ENCODE measurements at places on chromosomes 16 and 17. TPM values are rescaled to one million over a fixed set of nuclear protein-coding genes. Genes with fewer than 3 reads are reported as not detected.
A peak's percentile ranks its signal among the peaks of the same experiment; 100 is the strongest.

GRCh38 chr16:75965504-75966374, 239.4 kb upstream of the CPHXL start:
- H3K4me3 ChIP-seq, result no peak overlapping the region
- no peaks in the 10 kb centered on the region for H3K36me3 ChIP-seq
- DNase-seq, result no peak

DNA sequence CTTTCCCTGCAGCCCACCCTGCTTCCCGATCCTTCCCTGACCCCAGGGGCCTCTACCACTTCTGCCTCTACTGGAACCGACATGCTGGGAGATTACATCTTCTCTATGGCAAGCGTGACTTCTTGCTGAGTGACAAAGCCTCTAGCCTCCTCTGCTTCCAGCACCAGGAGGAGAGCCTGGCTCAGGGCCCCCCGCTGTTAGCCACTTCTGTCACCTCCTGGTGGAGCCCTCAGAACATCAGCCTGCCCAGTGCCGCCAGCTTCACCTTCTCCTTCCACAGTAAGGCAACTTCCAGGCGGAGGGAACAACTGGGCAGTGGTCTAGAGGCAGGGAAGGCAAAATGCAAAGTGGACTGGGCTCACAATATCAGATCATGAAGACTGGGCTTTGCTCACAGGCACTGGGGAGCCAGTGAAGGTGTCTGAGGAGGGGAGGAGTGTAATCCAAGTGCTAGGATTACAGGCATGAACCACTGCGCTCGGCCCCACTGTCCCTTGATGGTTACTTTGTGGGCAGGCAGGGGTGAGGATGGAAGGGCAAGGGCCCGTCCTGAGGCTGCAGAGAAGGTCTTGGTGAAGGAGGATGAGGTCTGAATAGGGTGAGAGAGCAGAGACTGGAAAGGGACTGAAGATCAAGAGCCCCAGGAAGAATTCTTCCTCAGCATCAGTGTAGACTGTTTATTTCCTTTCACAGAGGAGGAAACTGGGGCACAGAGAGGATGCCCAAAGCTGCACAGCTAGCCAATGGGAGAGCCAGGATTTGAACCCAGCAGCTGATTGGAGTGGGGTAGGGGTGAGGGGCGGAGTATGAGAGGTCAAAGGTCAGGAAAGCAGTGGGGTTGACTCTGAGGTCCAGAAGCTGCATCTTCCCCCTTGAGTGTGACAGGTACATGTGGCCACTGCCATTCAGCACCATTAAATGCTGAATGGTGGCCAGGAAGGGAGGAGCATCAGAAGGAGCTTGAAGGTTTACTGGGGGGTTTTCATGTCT, 16.5 kb upstream of the ADGRG3 start:
- no peak for DNase-seq
- no peaks in the 10 kb centered on the region for H3K27me3 ChIP-seq
- H3K4me1 ChIP-seq, result no peaks in the 10 kb centered on the region
- no peaks in the 10 kb centered on the region for H3K36me3 ChIP-seq
- H3K4me3 ChIP-seq, result no peak overlapping the region

DNA sequence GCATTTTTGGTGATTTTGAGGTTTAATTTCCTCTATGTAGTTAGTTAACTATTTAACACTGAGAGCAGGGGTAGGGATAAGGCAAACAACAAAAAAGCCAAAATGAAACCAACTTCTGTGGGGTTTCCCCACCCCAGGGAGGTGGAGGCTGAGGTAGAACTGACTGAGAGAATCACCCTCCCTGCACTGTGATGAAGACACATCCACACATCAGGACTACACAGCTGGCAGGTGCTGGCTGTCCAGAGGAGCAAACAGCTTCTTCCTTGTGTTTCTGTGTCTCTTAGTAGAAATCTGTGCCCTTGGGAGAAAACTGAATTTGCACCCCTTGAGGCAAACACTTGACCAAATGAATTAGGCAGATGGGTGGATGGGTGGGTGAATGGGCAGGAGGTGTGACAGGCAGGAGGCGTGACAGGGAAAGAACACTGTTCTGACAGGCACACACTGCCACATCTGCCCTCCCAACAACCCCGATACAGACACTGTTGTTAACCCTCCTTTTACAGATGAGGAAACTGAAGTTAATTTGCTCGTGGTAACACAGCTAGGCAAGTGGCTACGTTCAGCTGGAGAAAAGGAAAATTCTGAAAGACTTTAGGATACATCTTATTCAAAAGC, 62.9 kb upstream of the AMZ2 start:
- no peak for DNase-seq
- H3K27me3 ChIP-seq, result no peaks in the 10 kb centered on the region
- no peak overlapping the region for H3K27ac ChIP-seq
- H3K4me3 ChIP-seq, result no peak overlapping the region
- no peaks in the 10 kb centered on the region for H3K36me3 ChIP-seq
- H3K4me1 ChIP-seq, result no peaks in the 10 kb centered on the region

Gene SLC25A39
- total RNA-seq, result 36.4 TPM

DNA sequence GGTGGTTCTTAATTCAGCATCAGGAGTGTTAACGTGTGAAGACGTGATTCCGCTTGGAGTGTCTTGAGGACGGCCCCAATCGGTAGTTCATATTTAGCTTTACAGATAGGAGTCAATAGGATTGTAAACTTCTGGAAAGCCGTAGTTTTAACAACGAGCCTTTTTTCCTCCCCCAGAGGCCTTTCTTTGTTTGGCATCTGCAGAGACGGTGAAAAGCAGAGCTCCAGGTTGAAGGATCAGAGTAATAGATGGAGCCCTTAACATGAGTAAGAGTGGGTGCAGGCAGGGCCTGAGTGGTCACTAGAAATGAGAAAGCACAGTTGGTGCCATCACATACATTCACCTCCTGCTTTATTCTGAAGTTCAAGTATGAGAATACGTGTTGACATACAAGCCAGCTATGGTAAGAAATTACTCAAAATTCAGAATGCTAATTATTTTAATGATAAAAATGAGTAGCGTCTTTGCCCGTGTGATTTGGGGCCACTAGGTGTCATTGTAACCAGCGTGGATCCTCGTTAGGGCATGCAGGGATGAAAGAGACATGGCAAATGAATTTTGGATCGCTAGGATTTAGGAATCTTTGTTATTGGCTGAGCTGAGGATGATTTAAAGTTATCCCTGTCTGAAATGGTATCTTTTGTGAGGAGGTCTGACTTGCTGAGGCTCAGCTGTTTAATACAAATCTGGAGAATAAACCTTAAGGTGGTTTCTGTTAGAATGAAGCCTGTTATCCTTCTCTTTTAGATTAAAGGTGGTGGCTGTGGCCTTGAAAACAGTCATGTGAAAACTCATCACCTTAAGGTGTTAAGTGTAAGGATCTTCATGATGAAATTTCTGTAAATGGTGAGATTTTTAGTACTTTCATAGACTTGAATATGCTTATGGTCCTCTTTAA, 18.6 kb downstream of the PRCD start:
- DNase-seq, result no peak
- no peaks in the 10 kb centered on the region for H3K27me3 ChIP-seq
- H3K4me3 ChIP-seq, result peak overlapping the region; percentile 82
- H3K4me1 ChIP-seq, result peaks cover 62% of the 10 kb centered on the region

DNA sequence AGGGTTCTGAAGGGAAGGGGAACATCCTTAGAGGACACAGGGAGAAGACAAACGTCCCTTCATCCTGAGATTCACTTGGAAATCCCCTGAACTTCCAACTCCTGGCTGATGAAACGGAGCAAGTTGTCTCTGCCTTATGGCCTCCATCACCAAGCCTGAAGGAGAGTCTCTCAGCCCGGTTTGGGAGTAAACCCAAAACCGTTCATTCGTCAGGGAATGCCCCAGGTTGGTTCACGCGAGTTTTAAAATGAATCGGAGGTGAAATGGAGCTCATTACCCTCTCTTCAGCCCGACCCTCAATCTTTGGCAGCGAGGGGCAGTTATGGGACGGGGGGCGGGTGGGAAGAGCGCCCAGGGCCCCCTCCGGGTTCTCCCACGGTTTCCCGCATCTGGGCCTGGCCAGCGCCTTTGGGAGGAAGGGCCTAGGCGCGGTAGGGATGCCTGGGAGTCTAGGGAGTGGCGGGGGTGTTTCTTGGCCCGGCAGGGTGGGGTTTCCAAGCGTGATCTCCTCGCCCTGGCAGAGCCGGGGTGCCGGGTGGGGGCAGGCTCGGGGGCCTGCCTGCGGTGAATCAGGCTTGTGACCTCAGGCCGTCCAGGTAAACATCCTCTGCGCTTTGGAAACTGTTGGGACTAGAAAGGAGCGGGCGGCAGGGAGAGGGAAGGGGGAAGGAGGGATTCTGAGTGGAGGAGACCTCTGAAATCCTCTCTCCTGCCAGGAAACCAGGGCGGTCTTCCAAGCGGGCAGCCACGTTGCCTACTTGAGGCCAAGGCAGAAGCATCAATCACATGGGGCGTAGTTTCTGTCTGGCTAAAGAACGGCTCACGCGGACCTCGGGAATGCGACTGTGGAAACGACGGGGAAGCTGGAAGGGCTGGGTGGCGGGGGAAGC, 24.1 kb upstream of the HOXB13 start:
- no peaks in the 10 kb centered on the region for H3K4me1 ChIP-seq
- DNase-seq, result no peak
- H3K36me3 ChIP-seq, result no peaks in the 10 kb centered on the region
- H3K27ac ChIP-seq, result no peak overlapping the region

Gene CACNA1G
- total RNA-seq, result 0.24 TPM

DNA sequence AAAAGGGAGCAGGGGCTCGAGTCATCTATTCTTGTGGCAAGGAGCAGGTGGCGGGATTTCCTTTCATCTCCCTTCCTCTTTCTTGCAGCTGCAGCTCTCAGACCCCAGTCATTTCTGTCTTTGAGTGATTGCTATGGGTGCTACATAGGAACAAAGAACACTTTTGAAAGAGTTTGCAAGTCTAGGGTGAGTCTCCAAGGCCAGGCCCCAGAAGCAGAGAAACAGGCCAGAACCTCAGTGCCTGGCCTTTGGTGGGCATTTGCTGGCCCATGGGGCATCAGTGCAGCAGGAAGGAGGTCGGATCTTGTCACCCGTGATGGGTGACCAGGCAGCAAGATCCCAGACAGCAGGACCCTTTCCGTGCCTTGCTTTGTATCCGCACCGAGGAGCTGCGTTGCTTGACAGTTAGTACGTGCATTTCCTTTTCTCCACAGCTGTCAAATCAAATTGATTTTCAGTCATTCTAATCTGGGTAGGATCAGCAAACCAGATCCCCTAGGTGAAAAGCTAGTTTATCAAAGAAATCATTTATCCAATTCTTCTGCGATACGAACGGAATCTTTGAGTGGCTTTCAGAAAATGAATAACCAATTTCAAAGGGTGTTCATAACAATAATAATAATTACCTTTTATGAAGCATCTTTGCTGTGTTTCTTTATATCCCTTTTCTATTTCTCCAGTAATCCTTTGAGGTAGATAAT, 244.6 kb upstream of the MAF start:
- no peak for DNase-seq
- no peaks in the 10 kb centered on the region for H3K36me3 ChIP-seq
- H3K4me3 ChIP-seq, result no peak overlapping the region

Gene IL34
- 6.5 TPM for total RNA-seq

GRCh38 chr17:58539698-58540097, 25.3 kb upstream of the MTMR4 start:
- DNase-seq, result no peak
- H3K27ac ChIP-seq, result no peak overlapping the region
- no peaks in the 10 kb centered on the region for H3K36me3 ChIP-seq
- H3K4me3 ChIP-seq, result no peak overlapping the region
- no peaks in the 10 kb centered on the region for H3K27me3 ChIP-seq

DNA sequence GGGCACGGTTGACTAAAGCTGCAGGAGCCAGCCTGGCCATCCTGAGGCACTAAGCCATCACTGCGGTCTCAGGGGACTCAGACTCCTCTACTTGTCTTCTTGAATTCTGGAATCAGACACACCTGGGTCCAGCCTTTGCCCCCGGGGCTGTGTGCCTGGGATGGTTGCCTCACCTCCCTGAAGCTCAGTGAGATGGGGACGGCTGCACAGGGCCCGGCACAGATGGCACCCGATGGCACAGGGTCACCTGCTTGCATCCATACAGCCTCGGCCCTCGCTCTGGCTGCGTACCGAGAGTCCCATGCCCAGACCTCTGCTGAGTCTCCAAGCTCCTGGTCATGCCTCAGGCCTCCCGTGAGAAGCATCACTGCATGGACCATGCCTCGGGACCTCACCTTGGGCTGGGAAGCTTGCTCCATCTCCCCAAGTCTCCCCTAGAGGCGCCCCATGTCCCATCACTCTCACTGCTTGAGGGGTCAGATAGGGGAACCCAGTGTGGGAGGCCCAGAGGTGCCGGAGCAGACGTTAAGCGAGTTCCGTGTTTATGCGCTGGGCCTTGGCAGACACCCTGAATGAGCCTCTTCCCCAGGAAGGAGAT, 316.3 kb downstream of the SEC14L1 start:
- peaks cover 23% of the 10 kb centered on the region for H3K4me1 ChIP-seq
- H3K27ac ChIP-seq, result no peak overlapping the region
- no peaks in the 10 kb centered on the region for H3K27me3 ChIP-seq

Gene NAGS
- total RNA-seq, result 0.20 TPM

GRCh38 chr17:43931062-43931571, 11.2 kb downstream of the PPY start:
- no peak for DNase-seq
- H3K27me3 ChIP-seq, result no peaks in the 10 kb centered on the region
- H3K36me3 ChIP-seq, result no peaks in the 10 kb centered on the region
- no peak overlapping the region for H3K27ac ChIP-seq
- H3K4me1 ChIP-seq, result no peaks in the 10 kb centered on the region
- no peak overlapping the region for H3K4me3 ChIP-seq

DNA sequence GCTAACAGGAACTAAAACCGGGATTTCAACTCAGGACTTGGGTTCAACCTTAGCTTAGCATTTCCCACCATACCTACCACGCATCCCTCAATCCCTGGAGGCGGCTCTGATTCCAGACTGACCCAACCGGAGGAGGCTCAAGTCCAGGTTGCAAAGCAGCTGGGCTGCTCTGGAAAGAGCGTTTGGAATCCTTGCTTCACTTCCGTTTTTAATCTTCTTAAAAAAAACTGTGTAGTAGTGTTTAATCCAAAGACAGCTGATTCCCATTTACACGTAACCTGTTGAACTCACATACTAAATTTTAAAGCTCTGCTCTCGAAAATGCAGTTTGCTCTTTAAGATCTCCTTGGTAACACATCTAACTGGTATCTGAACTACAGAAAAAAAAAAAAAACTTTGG, 50.0 kb downstream of the NXN start:
- H3K4me1 ChIP-seq, result peaks cover 47% of the 10 kb centered on the region
- no peaks in the 10 kb centered on the region for H3K36me3 ChIP-seq
- DNase-seq, result no peak
- no peaks in the 10 kb centered on the region for H3K27me3 ChIP-seq
- no peak overlapping the region for H3K4me3 ChIP-seq

- DNase-seq, result no peak
- H3K36me3 ChIP-seq, result no peaks in the 10 kb centered on the region
- no peak overlapping the region for H3K4me3 ChIP-seq
- H3K27me3 ChIP-seq, result no peaks in the 10 kb centered on the region
- H3K27ac ChIP-seq, result no peak overlapping the region
Measured at GRCh38 chr17:53543472-53543871, 279.3 kb upstream of the KIF2B start.

Gene HCRT
- total RNA-seq, result not detected

DNA sequence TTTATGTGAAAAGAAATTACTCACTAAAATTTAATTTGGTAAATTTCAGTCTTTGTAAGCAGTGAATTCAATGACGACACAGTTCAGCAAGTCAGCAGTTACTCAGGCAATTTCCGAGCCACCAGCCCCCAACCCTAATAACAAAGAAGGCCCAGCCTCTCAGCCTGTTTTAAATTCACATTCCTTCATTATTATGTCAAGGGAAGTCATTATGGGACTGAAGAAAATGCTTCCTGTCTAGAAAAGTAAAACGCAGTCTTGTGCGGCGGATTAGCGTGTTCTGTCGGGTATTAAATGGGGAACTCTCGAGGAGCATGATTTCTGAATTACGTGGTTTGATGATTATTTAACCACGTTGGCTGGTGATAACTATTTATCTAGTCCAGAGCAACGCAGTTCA, 177.6 kb downstream of the AIPL1 start:
- no peak overlapping the region for H3K27ac ChIP-seq
- no peak overlapping the region for H3K4me3 ChIP-seq
- H3K4me1 ChIP-seq, result no peaks in the 10 kb centered on the region
- DNase-seq, result no peak

Gene HOXB13
- not detected for total RNA-seq

Measured in psoas muscle (tissue), 8 donors.